ENCODE measurements at places on chromosomes 5 and 9. TPM values are rescaled to one million over a fixed set of nuclear protein-coding genes. Genes with fewer than 3 reads are reported as not detected.

Gene QRFP
- not detected for total RNA-seq

Gene ARID3C
- total RNA-seq = 0.80 TPM

Gene FOXD1
- total RNA-seq = 0.72 TPM

Gene COL27A1
- total RNA-seq = 62.4 TPM

Gene HTR4
- not detected for total RNA-seq

Gene CDX1
- not detected for total RNA-seq

Gene CEL
- total RNA-seq = 1.7 TPM

Gene SLC6A18
- not detected for total RNA-seq

Gene GFRA3
- total RNA-seq = not detected

Gene CTXN3
- not detected for total RNA-seq

Gene SV2C
- not detected for total RNA-seq

Gene IER5L
- total RNA-seq = 8.1 TPM

Gene PCDHA9
- total RNA-seq = 0.48 TPM

Gene CCNJL
- 10.4 TPM for total RNA-seq

Gene UBE2QL1
- total RNA-seq = 0.11 TPM

Gene CRHBP
- total RNA-seq = 14.4 TPM

Gene C9orf153
- 0.37 TPM for total RNA-seq

Gene SNAPC4
- 19.6 TPM for total RNA-seq

Gene PDGFRB
- total RNA-seq = 5.4 TPM

Gene GRM6
- total RNA-seq = not detected

Gene SLCO4C1
- total RNA-seq = 2.2 TPM

Gene PCDHGA6
- total RNA-seq = 0.50 TPM

Gene NR6A1
- total RNA-seq = 168 TPM

Gene UBE2B
- total RNA-seq = 62.0 TPM

Gene PCDHGC5
- total RNA-seq = 1.0 TPM

Gene PPP1R26
- total RNA-seq = 65.3 TPM

Gene LHX6
- total RNA-seq = 1.0 TPM

Gene SLC22A4
- not detected for total RNA-seq

Gene KCTD16
- 3.2 TPM for total RNA-seq

Gene PLAC8L1
- 0.52 TPM for total RNA-seq

Gene TPRN
- total RNA-seq = 18.2 TPM

Gene C9orf78
- total RNA-seq = 30.8 TPM

Gene STARD4
- total RNA-seq = 29.0 TPM

Gene DOK3
- total RNA-seq = 7.2 TPM

Gene IFT74
- 30.4 TPM for total RNA-seq

Gene TTLL11
- not detected for total RNA-seq

Gene FAM169A
- total RNA-seq = 34.5 TPM

Gene RAB14
- 43.9 TPM for total RNA-seq
